Naive thymus-derived CD4-positive, alpha-beta T cell (primary cell): ENCODE measurements at places on chromosomes 6 and 20.
A peak's percentile ranks its signal among the peaks of the same experiment; 100 is the strongest.

DNA sequence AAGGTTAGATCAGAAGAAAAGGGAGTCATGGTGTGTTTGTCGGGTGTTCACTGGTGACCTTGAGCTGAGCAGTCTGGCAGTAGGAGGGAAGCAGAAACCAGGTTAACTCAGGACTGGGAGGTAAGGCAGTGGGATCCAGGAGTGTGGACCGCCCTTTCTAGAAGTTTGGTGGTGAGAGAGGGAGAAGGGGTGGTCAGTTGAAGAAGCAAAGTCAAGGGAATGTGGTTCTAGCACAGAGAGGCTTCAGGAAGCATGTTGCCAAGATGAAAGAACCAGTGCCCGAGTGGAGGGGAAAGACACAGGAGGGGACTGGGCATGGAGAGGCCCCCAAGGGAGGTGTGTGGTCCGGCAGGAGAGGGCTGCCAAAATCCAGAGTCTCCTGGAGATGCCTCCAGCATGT, 3.6 kb downstream of the MAPK13 start:
- peaks cover 20% of the 10 kb centered on the region for H3K4me1 ChIP-seq
- DNase-seq: no peak
- H3K27me3 ChIP-seq: no peaks in the 10 kb centered on the region
- no peak overlapping the region for H3K4me3 ChIP-seq
- H3K27ac ChIP-seq: peak overlapping the region; percentile 3

GRCh38 chr6:104396077-104396476, 463.6 kb downstream of the HACE1 start:
- no peak overlapping the region for H3K27ac ChIP-seq
- no peak overlapping the region for H3K4me3 ChIP-seq
- H3K27me3 ChIP-seq: no peaks in the 10 kb centered on the region
- H3K4me1 ChIP-seq: no peaks in the 10 kb centered on the region
- DNase-seq: no peak
- no peaks in the 10 kb centered on the region for H3K36me3 ChIP-seq

GRCh38 chr6:7866526-7866925, 44.1 kb downstream of the TXNDC5 start:
- no peaks in the 10 kb centered on the region for H3K4me1 ChIP-seq
- H3K4me3 ChIP-seq: no peak overlapping the region
- no peak overlapping the region for H3K27ac ChIP-seq
- H3K36me3 ChIP-seq: no peaks in the 10 kb centered on the region

DNA sequence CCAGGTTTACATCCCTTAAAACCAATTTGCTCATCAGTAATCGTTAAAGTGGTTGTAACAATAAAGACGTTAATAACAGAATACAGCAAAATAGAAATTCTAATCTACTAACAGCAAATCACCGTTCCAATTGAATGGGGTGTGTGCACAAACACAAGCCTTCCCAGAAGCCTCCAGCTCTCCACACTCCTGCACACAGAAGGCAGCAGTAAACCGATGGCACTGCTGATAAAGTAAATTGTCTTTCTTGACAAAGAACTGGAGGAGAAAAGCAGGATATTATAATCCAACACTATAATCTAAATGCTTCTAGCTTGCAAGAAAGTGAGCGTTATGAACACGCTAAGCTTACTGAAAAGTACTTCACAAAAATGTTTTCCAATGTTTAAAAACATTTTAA, 7.0 kb downstream of the ZNF217 start:
- no peaks in the 10 kb centered on the region for H3K27me3 ChIP-seq
- peak overlapping the region; percentile 35 for H3K4me3 ChIP-seq
- H3K27ac ChIP-seq: peak overlapping the region; percentile 70
- no peak for DNase-seq
- peaks cover 22% of the 10 kb centered on the region for H3K4me1 ChIP-seq
- H3K36me3 ChIP-seq: peaks cover 10% of the 10 kb centered on the region

- no peak overlapping the region for H3K4me3 ChIP-seq
- H3K27me3 ChIP-seq: no peaks in the 10 kb centered on the region
- no peak for DNase-seq
- H3K27ac ChIP-seq: no peak overlapping the region
Measured at GRCh38 chr20:15047601-15048000, 710.2 kb upstream of the FLRT3 start.

DNA sequence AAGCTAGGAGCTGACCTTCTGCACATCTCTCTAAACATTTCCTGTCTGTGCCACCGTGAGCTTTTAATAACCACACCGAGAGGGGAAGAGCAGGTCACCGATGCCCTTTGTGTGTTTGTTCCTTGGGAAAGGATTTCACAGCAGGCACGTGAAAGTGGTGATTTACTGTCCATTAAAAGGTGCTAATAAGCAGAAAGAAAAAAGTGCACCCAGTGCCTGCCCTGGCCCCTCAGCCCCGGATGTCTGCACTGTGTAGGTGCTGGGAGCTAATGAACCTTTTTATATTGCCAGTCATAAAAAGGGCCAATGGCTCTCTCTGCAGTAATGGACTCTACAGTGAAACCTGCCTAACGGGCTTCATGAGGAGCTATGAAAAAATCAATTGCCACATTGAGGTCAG, 312.6 kb downstream of the C6orf118 start:
- no peak overlapping the region for H3K27ac ChIP-seq
- no peak overlapping the region for H3K4me3 ChIP-seq
- H3K36me3 ChIP-seq: no peaks in the 10 kb centered on the region
- H3K27me3 ChIP-seq: no peaks in the 10 kb centered on the region

GRCh38 chr6:43399932-43400487, 27.3 kb upstream of the ABCC10 start:
- H3K4me3 ChIP-seq: no peak overlapping the region
- no peak for DNase-seq
- no peaks in the 10 kb centered on the region for H3K27me3 ChIP-seq
- H3K36me3 ChIP-seq: no peaks in the 10 kb centered on the region
- H3K27ac ChIP-seq: no peak overlapping the region

DNA sequence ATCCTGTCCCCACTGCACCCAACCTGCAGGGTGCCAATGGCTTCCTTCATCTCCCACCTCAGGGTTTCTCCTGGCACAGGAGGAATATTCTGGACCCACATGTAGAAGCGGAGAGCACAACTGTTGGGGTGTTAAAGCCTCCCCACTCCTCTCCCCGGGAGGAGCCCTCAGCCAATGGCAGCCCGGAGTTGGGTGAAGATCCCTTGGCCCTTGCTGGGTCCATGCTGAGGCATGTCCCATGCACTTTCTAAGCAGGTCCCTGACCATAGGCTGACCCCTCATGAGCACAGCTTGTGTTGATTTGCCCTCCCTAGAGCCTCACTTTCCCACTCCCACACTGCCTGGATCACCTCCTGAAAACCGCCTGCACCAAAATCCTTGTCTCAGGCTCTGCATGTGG, 97.2 kb upstream of the PMEPA1 start:
- no peaks in the 10 kb centered on the region for H3K4me1 ChIP-seq
- no peaks in the 10 kb centered on the region for H3K36me3 ChIP-seq
- H3K4me3 ChIP-seq: no peak overlapping the region
- no peaks in the 10 kb centered on the region for H3K27me3 ChIP-seq

DNA sequence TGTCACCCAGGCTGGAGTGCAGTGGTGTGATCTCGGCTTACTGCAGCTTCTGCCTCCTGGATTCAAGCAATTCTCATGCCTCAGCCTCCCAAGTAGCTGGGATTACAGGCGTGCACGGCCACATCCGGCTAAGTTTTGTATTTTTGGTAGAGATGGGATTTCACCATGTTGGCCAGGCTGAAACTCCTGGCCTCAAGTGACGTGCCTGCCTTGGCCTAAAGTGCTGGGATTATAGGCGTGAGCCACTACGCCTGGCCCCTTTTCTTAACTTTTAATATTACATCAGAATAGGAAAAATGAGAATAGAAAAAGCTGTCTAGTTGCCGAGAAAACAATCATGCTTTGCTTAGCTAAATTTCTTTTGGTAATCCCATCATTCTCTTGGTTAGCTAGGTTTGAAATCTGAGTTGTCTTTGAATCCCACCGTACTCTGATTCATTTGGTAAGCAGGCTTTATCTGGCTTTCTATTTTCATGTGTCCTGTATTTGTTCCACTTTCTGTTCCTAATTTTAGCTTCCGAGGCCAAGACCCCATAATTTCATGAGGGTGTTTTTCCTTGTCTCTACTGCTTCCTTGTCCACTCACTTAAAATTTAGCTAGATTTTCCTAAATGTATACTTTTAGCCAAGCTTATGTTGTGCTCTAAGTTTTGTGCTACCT, 83.5 kb downstream of the NCOA3 start:
- H3K36me3 ChIP-seq: no peaks in the 10 kb centered on the region
- H3K4me3 ChIP-seq: no peak overlapping the region
- H3K4me1 ChIP-seq: peaks cover 3% of the 10 kb centered on the region
- no peak for DNase-seq

- no peaks in the 10 kb centered on the region for H3K36me3 ChIP-seq
- H3K27me3 ChIP-seq: no peaks in the 10 kb centered on the region
- H3K27ac ChIP-seq: peak overlapping the region; percentile 27
- H3K4me3 ChIP-seq: peak overlapping the region; percentile 70
Measured at GRCh38 chr20:35619196-35620095, 3.8 kb downstream of the SPAG4 start.

DNA sequence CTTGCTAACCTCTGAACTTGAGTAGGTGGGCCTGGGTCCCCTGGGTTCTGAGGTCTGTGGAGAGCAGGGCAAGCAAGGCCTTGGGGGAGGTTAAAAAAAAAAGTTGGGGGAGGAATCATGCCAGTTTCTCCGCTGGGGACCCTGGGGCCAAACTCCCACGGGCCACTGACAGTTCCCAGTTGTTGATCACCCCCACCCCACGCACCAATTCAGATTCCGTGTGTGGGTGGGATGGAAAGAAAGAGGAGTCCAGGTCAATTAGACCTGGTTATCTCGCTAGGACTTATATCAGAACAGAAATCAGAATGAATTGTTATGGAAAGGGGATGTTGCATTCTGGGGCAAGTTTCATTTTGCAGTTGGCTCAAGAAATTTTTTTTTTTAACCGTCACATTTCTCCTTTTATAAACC, 46.7 kb upstream of the SUPT3H start:
- H3K27ac ChIP-seq: no peak overlapping the region
- H3K27me3 ChIP-seq: peaks cover 8% of the 10 kb centered on the region
- H3K4me1 ChIP-seq: peaks cover 26% of the 10 kb centered on the region
- peaks cover 4% of the 10 kb centered on the region for H3K36me3 ChIP-seq
- DNase-seq: no peak

DNA sequence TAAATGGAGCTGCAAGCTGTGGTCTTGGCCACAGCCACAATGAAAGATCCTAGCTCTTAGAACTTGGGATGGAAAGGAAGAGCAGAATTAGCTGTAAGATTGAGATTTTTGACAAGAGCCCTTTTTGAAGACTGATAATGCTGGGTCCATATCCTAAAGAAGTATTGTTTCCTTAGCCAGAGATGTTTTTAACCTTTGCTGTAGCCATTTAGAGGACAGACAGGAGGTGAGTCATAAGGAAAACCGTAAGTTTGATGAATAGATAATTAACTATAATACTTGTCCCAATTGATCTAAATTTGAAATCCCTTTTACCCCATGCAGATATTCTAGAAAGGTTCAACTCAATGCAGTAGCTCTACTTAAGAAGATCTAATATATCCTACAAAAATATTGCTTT, 213.7 kb downstream of the HTR1B start:
- no peaks in the 10 kb centered on the region for H3K27me3 ChIP-seq
- H3K4me1 ChIP-seq: no peaks in the 10 kb centered on the region
- no peak for DNase-seq
- no peak overlapping the region for H3K27ac ChIP-seq
- no peak overlapping the region for H3K4me3 ChIP-seq

DNA sequence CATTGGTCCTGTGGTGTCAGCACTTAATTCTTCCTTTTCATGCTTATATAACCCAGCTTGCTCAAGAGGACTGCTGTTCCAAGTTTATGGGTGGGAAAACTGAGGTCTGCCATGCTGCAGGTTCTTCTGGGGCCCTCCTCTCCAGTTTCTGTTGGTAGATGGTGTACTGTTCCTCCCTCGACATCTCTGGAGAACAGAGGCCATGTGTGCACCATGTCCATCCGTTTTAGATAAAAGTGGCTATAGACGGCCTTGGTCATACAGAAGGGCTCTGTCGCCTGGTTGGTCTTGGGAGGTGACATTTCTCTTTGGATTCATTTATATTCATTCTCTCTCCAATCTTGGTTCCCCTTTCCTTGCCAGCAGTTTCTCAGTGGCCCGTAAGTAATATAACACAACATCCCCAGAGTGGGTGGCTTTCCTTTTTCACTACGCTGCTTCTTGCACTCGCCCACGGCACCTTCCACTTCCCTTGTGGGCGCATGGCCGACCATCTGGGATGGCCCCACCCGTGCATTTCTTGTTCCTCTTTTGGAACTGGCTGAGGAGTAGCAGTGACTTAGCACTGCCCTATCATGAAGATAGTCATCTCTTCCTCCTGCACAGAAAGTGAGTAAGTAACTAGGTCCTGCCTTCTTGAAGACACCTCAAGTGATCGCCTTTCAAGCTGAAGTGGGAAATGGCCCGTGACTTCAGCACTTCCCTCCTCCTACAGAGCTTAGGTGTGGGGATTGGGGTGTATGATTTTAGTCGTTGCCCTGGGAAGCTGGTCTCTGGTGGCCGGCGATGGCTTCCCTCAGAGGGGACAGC, 94.2 kb downstream of the RREB1 start:
- peaks cover 7% of the 10 kb centered on the region for H3K4me1 ChIP-seq
- no peaks in the 10 kb centered on the region for H3K36me3 ChIP-seq
- H3K4me3 ChIP-seq: no peak overlapping the region
- H3K27me3 ChIP-seq: no peaks in the 10 kb centered on the region
- DNase-seq: peak; percentile 31

GRCh38 chr6:106225581-106225980, 100.0 kb downstream of the ATG5 start:
- H3K36me3 ChIP-seq: no peaks in the 10 kb centered on the region
- H3K27ac ChIP-seq: no peak overlapping the region
- no peak for DNase-seq
- H3K4me1 ChIP-seq: no peaks in the 10 kb centered on the region
- no peaks in the 10 kb centered on the region for H3K27me3 ChIP-seq
